ENCODE measurements at places on chromosomes 2 and 18. TPM values are rescaled to one million over a fixed set of nuclear protein-coding genes. Genes with fewer than 3 reads are reported as not detected.

- peaks cover 45% of the 10 kb centered on the region for H3K4me1 ChIP-seq
- no peak overlapping the region for H3K27ac ChIP-seq
- DNase-seq, result no peak
- no peaks in the 10 kb centered on the region for H3K27me3 ChIP-seq
Measured at GRCh38 chr18:35454803-35455202, 43.0 kb downstream of the INO80C start.

DNA sequence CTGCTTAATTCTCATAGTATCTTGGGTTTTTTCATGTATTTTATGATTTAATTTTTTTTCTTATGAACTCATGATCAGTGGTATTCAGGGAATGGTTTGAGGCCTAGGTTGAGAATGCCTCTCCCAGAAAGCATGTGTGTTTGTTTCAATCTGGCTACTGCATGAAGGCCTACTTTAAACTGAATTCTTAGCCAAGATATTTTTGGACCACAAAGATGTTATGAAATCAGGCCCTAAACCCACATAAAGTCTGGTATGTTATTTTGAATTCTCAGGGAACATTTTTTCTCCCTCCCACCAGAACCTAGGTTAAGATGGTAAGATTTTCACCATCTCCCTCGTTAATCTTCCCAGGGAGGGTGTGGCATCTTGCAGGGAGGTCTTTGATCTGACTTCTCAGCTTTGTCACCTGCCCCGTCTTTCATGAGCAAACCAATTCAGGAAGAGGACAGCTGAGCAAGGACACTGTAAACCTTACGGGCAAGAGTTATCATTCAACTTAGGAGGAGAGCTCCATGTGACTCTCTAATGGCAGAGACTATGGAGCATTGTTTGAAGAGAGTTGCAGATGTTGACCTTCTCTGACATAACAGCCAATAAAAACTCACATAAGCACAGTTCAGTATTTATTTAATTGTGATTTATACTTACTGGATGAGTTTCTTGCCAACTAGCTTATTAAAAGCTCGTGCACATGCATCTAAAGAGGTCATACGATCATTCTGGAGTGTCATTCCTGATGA, 21.3 kb upstream of the ACKR3 start:
- H3K36me3 ChIP-seq, result no peaks in the 10 kb centered on the region
- no peak for DNase-seq
- no peak overlapping the region for H3K4me3 ChIP-seq
- no peaks in the 10 kb centered on the region for H3K4me1 ChIP-seq

DNA sequence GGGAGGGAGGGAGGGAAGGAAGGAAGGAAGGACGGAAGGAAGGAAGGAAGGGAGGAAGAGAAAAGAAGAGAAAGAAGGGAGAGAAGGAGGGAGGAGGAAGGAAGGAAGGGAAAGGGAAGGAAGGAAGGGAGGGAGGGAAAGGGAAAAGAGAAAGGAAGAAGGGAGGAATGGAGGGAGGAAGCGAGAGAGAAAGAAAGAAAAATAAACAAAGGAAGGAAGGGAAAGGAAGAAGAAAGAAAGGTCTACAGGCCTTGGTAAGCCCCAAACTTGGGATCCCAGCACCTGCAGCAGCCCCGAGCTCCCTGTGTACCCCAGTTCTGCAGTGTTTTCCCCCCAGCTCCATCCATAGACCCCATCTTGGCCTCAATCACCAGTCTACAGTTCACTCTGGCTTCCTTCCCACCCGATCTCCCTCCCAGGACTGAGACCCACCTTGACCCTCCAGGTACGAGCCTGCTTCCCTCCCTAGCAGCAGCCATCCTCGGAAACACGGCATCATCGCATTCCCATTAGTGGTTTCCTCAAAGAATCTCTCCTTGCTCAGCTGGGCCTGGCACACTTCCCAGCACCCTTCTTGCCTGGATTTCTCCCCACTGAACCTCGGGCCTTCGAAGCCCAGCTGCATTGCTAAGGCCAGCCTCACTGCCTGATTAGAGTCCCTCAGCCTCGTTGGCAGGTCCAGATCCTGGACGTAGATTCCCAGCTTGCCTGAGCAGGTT, 46.1 kb upstream of the SH3BP4 start:
- DNase-seq, result no peak
- H3K4me1 ChIP-seq, result no peaks in the 10 kb centered on the region
- no peak overlapping the region for H3K4me3 ChIP-seq
- no peak overlapping the region for H3K27ac ChIP-seq

GRCh38 chr2:178202927-178203326, 8.6 kb downstream of the OSBPL6 start:
- no peaks in the 10 kb centered on the region for H3K36me3 ChIP-seq
- no peaks in the 10 kb centered on the region for H3K27me3 ChIP-seq
- no peaks in the 10 kb centered on the region for H3K4me1 ChIP-seq
- no peak overlapping the region for H3K4me3 ChIP-seq
- no peak overlapping the region for H3K27ac ChIP-seq
- DNase-seq, result no peak

Gene RGPD3
- polyA plus RNA-seq, result 0.02 TPM

DNA sequence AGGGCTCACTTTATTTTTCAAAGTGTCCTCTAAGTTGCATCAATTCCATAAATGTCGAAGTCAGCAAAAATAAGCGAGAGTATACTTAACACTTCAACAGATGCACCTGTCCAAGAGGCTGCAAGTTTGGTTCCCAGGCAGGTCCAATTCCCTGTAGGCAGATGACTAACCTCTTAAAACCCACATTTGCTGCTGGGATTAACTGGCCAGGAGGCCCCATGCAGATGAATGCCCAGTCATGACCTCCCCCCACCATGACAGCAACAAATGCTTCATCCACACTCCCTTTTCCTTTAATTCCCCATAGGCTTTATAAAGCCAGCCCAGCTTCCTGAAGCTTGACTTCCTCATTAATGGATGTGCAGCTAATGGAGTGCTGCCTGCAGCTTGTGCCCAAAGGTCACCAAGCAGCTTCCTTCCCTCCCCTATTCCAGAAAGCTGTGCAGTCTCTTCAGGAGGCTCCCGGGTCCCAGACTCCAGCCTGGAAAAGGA, 35.7 kb downstream of the REEP1 start:
- H3K27ac ChIP-seq, result no peak overlapping the region
- DNase-seq, result peak; percentile 28
- peaks cover 2% of the 10 kb centered on the region for H3K27me3 ChIP-seq

GRCh38 chr2:30439879-30440278, 7.2 kb upstream of the LCLAT1 start:
- no peak overlapping the region for H3K27ac ChIP-seq
- H3K27me3 ChIP-seq, result no peaks in the 10 kb centered on the region
- H3K4me3 ChIP-seq, result no peak overlapping the region
- DNase-seq, result no peak

- no peak for DNase-seq
- H3K27ac ChIP-seq, result no peak overlapping the region
- H3K27me3 ChIP-seq, result no peaks in the 10 kb centered on the region
- no peak overlapping the region for H3K4me3 ChIP-seq
- peaks cover 13% of the 10 kb centered on the region for H3K36me3 ChIP-seq
Measured at GRCh38 chr2:73947412-73948018, 20.8 kb downstream of the DGUOK start.

Gene CDKL4
- polyA plus RNA-seq, result 0.17 TPM

- H3K27me3 ChIP-seq, result peaks cover 7% of the 10 kb centered on the region
- no peaks in the 10 kb centered on the region for H3K36me3 ChIP-seq
- peak; percentile 29 for DNase-seq
- H3K4me3 ChIP-seq, result no peak overlapping the region
Measured at GRCh38 chr2:75729861-75730260, 19.1 kb upstream of the GCFC2 start.

GRCh38 chr2:221572821-221573429, 821 bp upstream of the EPHA4 start:
- peak; percentile 71 for DNase-seq
- peak overlapping the region; percentile 51 for H3K4me3 ChIP-seq
- H3K36me3 ChIP-seq, result no peaks in the 10 kb centered on the region
- peaks cover 10% of the 10 kb centered on the region for H3K4me1 ChIP-seq
- H3K27me3 ChIP-seq, result peaks cover 3% of the 10 kb centered on the region

DNA sequence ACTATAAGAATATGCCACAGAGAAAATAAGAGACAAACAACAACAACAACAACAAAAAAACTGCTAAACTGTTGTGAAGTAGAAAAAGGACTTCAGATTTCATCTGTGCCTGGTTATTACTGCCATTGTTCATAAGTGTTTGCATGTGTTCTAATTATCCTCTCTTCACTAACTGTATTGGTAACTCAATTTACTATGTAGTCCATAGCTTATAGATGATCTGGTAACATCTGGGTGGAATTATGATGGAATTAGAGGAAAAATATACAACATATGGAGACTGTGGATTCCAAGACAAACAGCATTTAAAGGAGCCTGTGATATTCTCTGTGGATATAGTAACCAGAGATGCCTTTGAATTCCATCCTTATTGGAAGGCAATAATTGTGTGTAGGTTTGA, 1891.5 kb upstream of the PIK3C3 start:
- H3K4me1 ChIP-seq, result no peaks in the 10 kb centered on the region
- no peak for DNase-seq
- no peak overlapping the region for H3K27ac ChIP-seq
- peaks cover 2% of the 10 kb centered on the region for H3K27me3 ChIP-seq
- no peaks in the 10 kb centered on the region for H3K36me3 ChIP-seq
- no peak overlapping the region for H3K4me3 ChIP-seq

- no peaks in the 10 kb centered on the region for H3K36me3 ChIP-seq
- DNase-seq, result no peak
- H3K4me1 ChIP-seq, result peaks cover 4% of the 10 kb centered on the region
- peaks cover 32% of the 10 kb centered on the region for H3K27me3 ChIP-seq
Measured at GRCh38 chr18:37565977-37566478, 430 bp upstream of the CELF4 start.

Gene SPATA3
- not detected for polyA plus RNA-seq

DNA sequence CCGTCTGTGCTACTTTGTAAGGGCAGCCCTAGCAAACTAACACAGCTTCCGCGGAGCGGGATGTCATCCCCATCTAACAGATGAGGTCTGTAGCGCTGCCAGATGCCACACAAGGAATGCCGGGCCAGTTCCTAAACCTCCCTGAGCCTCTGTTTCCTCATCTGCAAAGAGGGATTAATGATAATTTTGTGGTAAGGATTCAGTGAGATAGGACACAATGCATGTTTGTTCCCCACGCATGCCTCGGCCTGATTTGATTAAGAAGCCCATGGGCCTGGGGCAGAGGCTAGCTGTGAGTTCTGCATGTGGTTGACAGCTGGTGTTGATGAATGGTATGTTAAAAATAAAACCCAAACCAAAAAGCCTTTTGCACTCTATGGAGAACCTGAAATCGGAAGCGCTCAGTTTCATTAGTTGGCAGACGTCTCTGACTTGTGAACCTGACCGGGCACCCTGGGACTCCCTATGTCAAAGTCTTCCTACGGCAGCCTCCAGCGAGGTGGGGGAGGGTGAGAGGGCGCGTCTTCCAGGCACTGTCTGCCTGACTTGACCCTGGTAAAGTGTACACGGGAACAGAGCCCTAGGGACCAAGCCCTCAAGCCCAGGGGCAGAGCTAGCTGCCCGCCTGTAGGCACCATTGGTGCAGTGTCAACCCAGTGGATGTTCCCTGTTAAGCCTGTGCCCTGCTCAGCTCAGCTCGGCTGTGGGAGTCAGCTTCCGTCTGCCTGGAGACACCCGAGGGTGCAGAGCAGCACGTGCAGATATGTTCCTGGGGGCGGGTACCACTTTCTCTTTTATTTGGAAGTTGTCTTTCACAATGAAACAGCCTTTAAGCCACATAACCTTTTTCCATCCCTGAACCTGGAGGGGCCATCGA, 14.8 kb upstream of the INHBB start:
- H3K36me3 ChIP-seq, result no peaks in the 10 kb centered on the region
- no peak overlapping the region for H3K4me3 ChIP-seq
- DNase-seq, result no peak
- H3K4me1 ChIP-seq, result no peaks in the 10 kb centered on the region
- no peak overlapping the region for H3K27ac ChIP-seq
- H3K27me3 ChIP-seq, result peaks cover 9% of the 10 kb centered on the region

DNA sequence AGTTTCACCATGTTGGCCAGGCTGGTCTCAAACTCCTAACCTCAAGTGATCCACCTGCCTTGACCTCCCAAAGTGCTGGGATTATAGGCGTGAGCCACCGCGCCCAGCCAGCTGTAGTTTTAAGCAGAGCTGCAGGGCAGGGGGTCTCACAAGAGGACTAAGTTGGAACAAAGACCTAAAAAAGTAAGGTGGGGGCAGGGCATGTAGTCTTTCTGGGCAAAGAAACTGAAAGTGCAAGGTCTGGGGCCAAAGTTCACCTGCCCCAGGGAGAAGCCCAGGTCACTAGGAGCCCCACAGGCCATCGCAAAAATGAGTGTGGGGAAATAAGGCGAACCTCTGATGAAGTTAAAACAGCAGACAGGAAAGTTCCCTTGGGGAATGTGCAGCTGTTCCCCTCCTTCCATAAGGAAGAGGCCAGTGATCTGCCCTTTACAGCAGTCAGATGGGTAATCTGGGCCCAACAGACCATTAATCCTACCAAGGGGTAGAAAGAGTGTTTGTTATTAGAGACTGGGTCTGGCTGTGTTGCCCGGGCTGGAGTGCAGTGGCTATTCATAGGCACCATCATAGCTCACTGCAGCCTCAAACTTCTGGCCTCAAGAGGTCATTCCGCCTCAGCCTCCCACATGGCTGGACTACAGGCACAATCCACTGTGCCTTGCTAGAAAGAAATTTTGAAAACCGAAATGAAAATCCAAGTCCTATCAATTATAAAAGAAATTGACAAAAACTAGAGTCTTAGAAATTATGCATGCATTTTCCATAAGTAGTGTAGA, 2.8 kb downstream of the SCLY start:
- H3K27ac ChIP-seq, result no peak overlapping the region
- no peak overlapping the region for H3K4me3 ChIP-seq
- H3K27me3 ChIP-seq, result no peaks in the 10 kb centered on the region

GRCh38 chr2:170822290-170823087, 5.8 kb downstream of the GAD1 start:
- no peak overlapping the region for H3K4me3 ChIP-seq
- peaks cover 11% of the 10 kb centered on the region for H3K4me1 ChIP-seq

Gene FBXO41
- 0.88 TPM for polyA plus RNA-seq

DNA sequence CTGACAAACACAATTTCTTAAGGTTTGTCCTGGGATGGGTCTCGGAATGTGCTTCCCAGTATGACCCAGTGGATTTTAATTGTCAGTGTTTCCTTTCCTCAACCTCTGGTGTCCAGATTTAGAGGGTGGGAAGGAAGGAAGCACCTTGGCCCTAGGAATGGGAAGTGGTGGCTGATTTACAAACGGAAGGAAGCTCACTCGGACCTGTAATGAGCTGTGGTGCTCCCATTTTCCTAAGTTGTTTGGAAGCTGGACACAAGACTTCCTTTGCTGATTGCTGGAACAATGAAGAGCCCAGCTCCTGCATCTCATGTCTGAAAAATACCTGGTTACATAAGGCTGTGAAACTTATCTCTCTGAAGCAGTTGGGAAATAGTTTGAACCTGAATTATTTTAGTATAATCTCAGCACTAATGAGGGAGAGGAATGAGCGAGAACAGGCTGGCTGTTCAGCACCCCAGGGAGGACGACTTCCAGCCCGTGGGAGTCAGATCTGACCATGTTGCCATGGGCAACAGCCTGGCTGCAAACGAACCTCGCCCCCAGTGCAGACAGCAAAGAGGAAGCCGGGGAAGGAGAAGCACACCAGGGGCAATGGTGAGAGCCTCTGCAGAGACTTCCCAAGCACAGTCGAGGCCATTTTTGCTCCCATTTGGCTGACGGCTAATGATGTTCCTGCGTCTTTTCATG, 74.4 kb upstream of the ASB18 start:
- no peaks in the 10 kb centered on the region for H3K36me3 ChIP-seq
- no peaks in the 10 kb centered on the region for H3K27me3 ChIP-seq
- DNase-seq, result peak; percentile 34
- H3K4me1 ChIP-seq, result no peaks in the 10 kb centered on the region
- no peak overlapping the region for H3K27ac ChIP-seq
- no peak overlapping the region for H3K4me3 ChIP-seq

GRCh38 chr2:121902171-121902591, 146.7 kb downstream of the TSN start:
- H3K27ac ChIP-seq, result no peak overlapping the region
- no peak overlapping the region for H3K4me3 ChIP-seq
- DNase-seq, result peak; percentile 17
- no peaks in the 10 kb centered on the region for H3K36me3 ChIP-seq
- H3K4me1 ChIP-seq, result peaks cover 12% of the 10 kb centered on the region

Data from endothelial cell of umbilical vein (primary cell).